ENCODE measurements at places on chromosomes 5 and 9. TPM values are rescaled to one million over a fixed set of nuclear protein-coding genes. Genes with fewer than 3 reads are reported as not detected.

DNA sequence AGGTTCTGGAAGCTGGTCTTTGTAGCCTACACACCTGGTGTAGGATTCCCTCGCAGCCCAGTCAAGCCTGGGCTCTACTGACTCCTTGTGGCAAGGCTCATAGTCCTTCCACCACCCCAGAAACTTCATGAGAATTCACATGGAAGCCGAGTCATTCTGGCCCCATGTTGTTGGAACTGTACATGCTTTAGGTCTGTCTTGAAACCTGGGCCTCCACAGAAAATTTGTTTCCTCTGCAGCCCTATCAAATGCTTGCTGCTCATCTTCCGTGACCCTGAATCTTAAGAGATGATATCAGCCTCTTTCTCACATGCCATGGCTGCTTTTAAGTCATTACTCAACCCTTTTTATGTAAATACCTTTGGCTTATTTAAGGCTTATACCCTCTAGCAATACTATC lies 113.4 kb upstream of the GRHPR start:
- H3K27me3 ChIP-seq, result no peaks in the 10 kb centered on the region
- H3K36me3 ChIP-seq, result peaks cover 25% of the 10 kb centered on the region

DNA sequence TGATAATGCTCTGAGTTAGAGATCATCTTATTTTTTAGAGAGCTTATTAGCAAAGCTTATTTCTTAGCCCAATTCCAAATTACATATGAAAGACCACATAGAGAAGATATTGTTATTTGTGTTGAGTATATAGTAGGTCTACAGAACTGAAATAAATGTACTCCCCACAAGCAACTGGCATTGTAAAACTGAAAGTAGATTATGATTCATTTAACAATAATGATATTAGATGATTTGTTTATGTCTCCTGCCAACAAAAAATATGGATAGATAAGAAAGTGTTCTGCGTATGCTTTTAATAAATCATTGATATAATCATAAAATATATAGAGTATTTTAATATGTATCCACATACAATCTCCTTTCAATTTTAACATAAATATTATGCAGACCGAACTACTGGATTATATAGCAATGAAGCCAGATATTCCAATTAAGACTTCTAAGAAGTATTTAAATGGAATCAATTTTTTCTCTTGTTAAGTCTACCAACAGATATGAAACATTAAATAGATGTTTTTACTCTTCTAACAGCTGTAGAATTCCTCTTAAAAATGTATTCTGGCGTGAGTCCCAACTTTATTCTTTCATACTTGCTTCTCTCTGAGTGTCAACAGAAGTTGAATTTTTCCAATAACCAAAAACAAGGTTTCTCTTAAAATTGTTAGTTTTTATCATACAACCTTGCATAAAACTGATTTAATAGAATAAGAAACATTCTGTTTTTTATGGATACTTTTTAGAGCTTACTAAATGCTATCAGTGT lies 15.6 kb upstream of the DAB2 start:
- H3K4me1 ChIP-seq, result no peaks in the 10 kb centered on the region
- DNase-seq, result no peak
- no peak overlapping the region for H3K27ac ChIP-seq
- H3K4me3 ChIP-seq, result no peak overlapping the region
- no peaks in the 10 kb centered on the region for H3K27me3 ChIP-seq
- H3K36me3 ChIP-seq, result no peaks in the 10 kb centered on the region

DNA sequence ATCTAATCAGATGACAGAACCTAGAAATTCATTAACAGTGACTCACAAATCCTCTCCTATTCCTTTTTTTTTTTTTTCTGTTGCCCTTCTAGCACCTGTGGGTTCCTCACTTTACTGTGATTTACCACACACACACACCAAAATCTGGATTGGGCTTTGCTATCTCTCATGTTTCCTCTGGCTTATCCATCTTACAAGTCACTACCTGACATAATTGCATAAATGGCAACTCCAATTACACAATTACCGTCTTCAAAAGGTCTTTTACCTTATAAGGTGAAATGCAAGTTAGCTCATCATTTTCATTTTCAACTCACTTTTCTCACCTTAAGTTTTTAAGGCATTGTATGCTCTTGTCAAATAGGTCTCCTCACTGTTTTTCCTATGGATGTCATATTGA lies 426.3 kb upstream of the MEF2C start:
- H3K27me3 ChIP-seq, result no peaks in the 10 kb centered on the region
- DNase-seq, result no peak
- H3K27ac ChIP-seq, result no peak overlapping the region
- no peaks in the 10 kb centered on the region for H3K36me3 ChIP-seq
- peaks cover 11% of the 10 kb centered on the region for H3K4me1 ChIP-seq
- no peak overlapping the region for H3K4me3 ChIP-seq

- no peak overlapping the region for H3K27ac ChIP-seq
- H3K4me1 ChIP-seq, result no peaks in the 10 kb centered on the region
Observed at GRCh38 chr9:121443981-121444380, 55.7 kb downstream of the GGTA1 start.

GRCh38 chr5:148060881-148061280 lies 2.9 kb upstream of the SPINK5 start:
- H3K27me3 ChIP-seq, result no peaks in the 10 kb centered on the region
- no peaks in the 10 kb centered on the region for H3K4me1 ChIP-seq
- H3K4me3 ChIP-seq, result no peak overlapping the region
- no peak for DNase-seq

The GDF9 gene
- total RNA-seq, result not detected

GRCh38 chr5:18607570-18607969 lies 973.3 kb downstream of the TAF11L14 start:
- H3K4me1 ChIP-seq, result no peaks in the 10 kb centered on the region
- H3K4me3 ChIP-seq, result no peak overlapping the region
- H3K36me3 ChIP-seq, result no peaks in the 10 kb centered on the region

DNA sequence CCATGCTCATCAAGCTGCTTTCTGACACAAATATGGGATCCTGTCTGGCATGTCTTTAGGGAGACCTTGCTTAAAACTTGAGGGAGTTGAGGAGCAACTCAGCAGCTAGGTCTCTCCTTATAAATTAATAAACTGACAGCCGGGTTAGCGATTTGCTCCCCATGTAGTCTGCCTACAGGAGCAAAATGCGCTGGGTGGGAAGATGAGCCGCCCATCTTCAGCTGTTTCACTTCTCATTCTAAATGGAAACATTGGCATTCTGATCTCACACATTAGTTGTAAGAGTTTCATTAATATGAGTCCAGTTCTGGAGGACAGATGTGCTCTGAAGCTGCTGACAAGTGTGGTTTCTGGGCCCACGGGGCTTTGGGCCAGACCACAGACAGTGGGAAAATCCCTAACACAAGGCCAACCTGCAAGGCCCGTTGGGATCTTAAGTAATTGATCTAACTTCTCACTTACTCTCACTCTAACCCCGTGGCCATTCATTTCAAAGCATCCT lies 197.0 kb downstream of the MCTP1 start:
- no peak overlapping the region for H3K27ac ChIP-seq
- H3K4me3 ChIP-seq, result no peak overlapping the region
- no peaks in the 10 kb centered on the region for H3K4me1 ChIP-seq
- H3K27me3 ChIP-seq, result no peaks in the 10 kb centered on the region
- DNase-seq, result no peak
- H3K36me3 ChIP-seq, result no peaks in the 10 kb centered on the region

- H3K27ac ChIP-seq, result no peak overlapping the region
- H3K4me3 ChIP-seq, result no peak overlapping the region
- no peaks in the 10 kb centered on the region for H3K36me3 ChIP-seq
- no peaks in the 10 kb centered on the region for H3K27me3 ChIP-seq
- no peak for DNase-seq
- H3K4me1 ChIP-seq, result no peaks in the 10 kb centered on the region
Observed at GRCh38 chr9:92173318-92173717, 58.1 kb upstream of the SPTLC1 start.

The TAS2R1 gene
- total RNA-seq, result not detected

The TAF1L gene
- not detected for total RNA-seq

DNA sequence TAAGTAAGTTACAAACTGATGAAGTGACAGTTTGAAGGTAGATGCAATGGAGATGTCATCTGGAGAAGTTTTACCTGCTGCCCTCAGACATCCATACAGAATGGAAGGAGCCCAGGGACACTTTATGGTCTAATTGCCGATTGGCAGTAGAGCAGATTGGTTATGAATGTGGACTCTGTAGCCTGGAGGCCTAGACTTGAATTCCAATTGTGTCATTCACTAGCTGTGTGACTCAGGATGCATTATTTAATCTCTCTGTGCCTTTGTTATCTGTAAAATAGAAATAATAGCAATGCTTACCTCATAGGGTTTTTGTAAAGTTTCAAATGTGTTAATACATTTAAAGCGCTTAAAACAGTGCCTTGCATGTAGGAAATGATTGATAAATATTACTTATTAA lies 5.2 kb upstream of the TCERG1 start:
- H3K36me3 ChIP-seq, result no peaks in the 10 kb centered on the region
- H3K4me1 ChIP-seq, result no peaks in the 10 kb centered on the region
- H3K27ac ChIP-seq, result no peak overlapping the region
- no peak overlapping the region for H3K4me3 ChIP-seq
- no peak for DNase-seq

The SLIT3 gene
- total RNA-seq, result 0.97 TPM

The DDX4 gene
- total RNA-seq, result not detected

DNA sequence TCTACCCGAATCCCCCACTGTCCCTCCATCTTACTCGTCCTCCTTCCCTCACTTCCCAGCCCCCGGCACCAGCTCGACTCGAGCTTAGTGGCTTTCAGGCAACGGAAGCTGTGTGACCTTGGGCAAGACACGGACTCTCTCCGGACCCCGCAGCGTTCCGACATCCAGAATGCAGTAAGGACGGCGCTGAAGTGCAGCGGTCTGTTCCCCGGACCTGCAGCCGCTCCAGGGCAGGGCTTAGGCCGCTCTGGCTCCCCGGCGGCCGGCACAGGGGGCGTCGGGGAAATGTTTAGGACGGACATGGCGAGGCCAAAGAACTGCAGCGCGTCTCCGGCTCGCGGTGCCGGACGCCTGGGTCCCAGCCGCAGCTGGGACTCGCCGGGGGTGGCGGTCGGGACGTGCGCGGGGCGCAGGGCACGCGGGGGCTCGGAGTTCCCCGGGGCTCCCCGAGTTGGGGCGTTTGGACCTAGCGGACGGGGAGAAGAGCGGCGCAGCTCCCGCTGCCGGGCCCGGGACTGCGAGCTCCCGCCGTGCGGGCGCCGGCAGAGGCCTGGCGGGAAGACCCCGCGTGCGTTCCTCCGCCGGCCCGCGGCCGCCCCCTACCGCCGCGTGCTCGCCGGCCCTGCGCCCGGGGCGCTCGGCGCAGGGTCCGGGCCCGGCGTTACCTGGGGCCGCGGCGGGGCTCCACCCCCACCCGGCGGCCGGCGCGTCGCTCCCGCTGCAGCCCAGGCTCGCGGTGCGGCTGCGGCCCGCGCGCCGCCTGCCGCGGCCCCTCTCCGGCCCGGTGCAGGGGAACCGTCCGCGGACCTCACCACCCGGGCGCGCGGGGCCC lies 5.6 kb upstream of the RNF44 start:
- H3K27ac ChIP-seq, result peak overlapping the region; percentile 94
- peak overlapping the region; percentile 97 for H3K4me3 ChIP-seq
- no peaks in the 10 kb centered on the region for H3K27me3 ChIP-seq
- no peaks in the 10 kb centered on the region for H3K36me3 ChIP-seq
- peaks cover 33% of the 10 kb centered on the region for H3K4me1 ChIP-seq
- DNase-seq, result no peak

GRCh38 chr5:172800088-172800551 lies 29.1 kb upstream of the DUSP1 start:
- no peak overlapping the region for H3K4me3 ChIP-seq
- H3K36me3 ChIP-seq, result no peaks in the 10 kb centered on the region
- no peak for DNase-seq
- H3K4me1 ChIP-seq, result peaks cover 10% of the 10 kb centered on the region

- H3K4me3 ChIP-seq, result no peak overlapping the region
- H3K27ac ChIP-seq, result no peak overlapping the region
- H3K27me3 ChIP-seq, result no peaks in the 10 kb centered on the region
- DNase-seq, result no peak
Observed at GRCh38 chr5:53834500-53834899, 274.1 kb downstream of the NDUFS4 start.

DNA sequence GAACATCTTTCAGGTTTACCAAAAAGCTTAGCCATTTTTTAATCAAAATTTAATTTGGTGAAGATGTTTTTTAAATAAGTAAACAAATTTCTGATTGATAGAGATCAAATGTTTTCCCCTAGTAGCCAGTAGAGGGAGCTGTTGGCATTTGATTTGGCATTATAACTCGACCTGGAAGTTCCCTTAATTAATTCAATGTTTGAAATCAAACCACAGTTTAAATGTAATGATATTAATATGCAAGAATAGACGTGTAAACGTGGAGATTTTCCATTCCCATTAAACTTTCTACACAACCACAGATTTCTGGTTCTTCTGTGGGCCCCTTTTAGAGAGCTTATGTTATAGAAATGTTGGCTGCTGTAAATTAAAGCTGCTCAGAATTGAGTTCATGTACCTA lies 148.1 kb upstream of the MPDZ start:
- no peaks in the 10 kb centered on the region for H3K27me3 ChIP-seq
- peak overlapping the region; percentile 3 for H3K27ac ChIP-seq
- DNase-seq, result no peak
- H3K4me3 ChIP-seq, result peak overlapping the region; percentile 14
- H3K36me3 ChIP-seq, result no peaks in the 10 kb centered on the region

- no peaks in the 10 kb centered on the region for H3K27me3 ChIP-seq
- no peak for DNase-seq
- H3K4me1 ChIP-seq, result no peaks in the 10 kb centered on the region
- no peak overlapping the region for H3K4me3 ChIP-seq
- no peaks in the 10 kb centered on the region for H3K36me3 ChIP-seq
- no peak overlapping the region for H3K27ac ChIP-seq
Observed at GRCh38 chr9:133071484-133072150, 9.8 kb downstream of the CEL start.

DNA sequence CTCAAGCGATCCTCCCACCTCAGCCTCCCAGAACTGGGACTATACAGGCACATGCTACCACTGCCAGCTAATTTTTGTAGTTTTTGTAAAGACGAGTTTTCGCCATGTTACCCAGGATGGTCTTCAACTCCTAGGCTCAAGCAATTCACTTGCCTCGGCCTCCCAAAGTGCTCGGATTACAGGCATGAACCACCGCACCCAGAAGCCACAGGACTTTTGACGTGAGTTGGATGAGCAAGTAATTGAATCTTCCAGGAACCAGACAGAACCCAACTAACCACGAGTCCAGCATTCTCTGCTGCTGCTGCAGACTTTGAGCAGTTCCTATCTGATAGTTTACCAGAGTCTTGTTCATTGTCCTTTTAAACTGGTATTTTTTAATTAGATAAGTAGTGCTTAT lies 9.6 kb upstream of the ATP6V0E1 start:
- H3K4me3 ChIP-seq, result no peak overlapping the region
- H3K4me1 ChIP-seq, result no peaks in the 10 kb centered on the region
- peaks cover 14% of the 10 kb centered on the region for H3K36me3 ChIP-seq
- no peaks in the 10 kb centered on the region for H3K27me3 ChIP-seq
- DNase-seq, result no peak

The LAMC3 gene
- 0.07 TPM for total RNA-seq

- H3K4me3 ChIP-seq, result no peak overlapping the region
- no peaks in the 10 kb centered on the region for H3K27me3 ChIP-seq
- no peaks in the 10 kb centered on the region for H3K36me3 ChIP-seq
- peaks cover 8% of the 10 kb centered on the region for H3K4me1 ChIP-seq
- no peak for DNase-seq
Observed at GRCh38 chr5:136021016-136021405, 7.8 kb upstream of the TGFBI start.

All from gastrocnemius medialis (tissue), 4 donors.